ENCODE measurements at places on chromosomes 2 and 18. TPM values are rescaled to one million over a fixed set of nuclear protein-coding genes. Genes with fewer than 3 reads are reported as not detected.

DNA sequence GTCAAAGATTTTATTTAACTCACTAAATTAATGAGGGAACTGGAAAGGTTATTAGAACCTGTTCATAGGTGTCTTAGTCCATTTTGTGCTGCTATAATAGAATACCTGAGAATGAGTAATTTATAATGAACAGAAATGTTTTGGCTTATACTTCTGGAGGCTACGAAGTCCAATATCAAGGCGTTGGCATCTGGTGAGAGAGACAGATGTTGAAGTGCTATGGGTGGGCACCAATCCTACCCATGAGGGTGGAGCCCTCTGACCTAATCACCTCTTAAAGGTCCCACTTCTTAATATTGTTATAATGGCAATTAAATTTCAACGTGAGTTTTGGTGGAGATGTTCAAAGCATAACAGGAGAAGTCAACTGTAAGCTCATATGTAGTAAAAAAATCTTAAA is 5.1 kb downstream of the RPIA start:
- DNase-seq: no peak

DNA sequence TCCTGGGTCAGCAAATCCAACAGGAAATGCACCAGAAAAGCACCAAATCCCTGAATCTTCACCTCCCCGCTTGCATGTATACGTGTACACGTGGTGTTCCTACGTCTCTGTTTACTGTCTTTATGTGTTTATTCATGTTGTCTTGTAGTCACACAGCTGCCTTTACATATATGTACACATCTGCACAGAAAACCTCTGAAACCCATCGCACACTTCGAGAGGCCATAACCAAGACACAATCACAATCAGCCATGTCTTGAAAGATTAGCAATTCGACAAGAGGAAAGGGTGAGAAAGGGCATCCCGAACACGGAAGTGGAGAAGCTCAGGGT is 98.1 kb downstream of the PLB1 start:
- DNase-seq: no peak

GRCh38 chr2:178105566-178105965 is 6.7 kb upstream of the RBM45 start:
- DNase-seq: no peak

DNA sequence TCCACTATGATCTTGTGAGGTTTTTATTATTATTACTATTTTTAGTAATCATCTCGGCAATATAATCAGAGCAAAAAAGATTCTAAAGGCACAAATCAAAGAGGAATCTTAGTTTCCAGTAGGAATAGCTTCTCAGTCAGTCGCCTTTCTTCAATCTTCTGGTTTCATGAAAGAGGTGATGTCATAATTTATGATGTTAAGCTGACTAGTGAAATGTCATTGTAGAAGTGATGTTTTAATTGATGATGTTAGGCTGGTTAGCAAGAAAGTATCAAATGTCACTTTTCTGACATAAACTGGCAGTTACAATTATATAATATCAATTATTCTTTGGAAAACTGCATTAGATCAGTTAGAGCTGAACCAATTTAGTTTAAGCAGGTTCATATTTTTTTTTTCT is 476.7 kb upstream of the ETAA1 start:
- no peak for DNase-seq

DNA sequence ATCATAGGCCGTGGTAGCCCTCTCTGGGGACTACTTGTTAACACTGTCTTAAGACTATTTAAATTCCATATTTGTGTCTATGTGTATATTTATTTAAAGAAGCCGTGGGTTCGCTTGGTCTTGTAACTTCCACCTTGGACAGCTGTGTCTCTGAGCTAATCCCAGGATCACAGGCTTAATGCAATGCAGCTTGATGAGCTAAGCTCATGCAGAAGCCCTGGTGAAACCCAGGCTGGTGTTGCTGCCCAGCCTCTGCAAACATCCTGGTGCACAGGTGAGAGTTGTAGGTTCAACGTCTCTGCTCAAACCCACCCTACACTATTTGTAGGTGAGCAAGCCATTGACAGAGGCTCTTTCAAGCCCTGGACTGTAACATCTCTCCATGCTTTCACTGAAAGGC is 211.8 kb downstream of the FAM210A start:
- DNase-seq: no peak

- DNase-seq: no peak
Measured at GRCh38 chr18:45166836-45167551, 448.3 kb upstream of the SLC14A2 start.

DNA sequence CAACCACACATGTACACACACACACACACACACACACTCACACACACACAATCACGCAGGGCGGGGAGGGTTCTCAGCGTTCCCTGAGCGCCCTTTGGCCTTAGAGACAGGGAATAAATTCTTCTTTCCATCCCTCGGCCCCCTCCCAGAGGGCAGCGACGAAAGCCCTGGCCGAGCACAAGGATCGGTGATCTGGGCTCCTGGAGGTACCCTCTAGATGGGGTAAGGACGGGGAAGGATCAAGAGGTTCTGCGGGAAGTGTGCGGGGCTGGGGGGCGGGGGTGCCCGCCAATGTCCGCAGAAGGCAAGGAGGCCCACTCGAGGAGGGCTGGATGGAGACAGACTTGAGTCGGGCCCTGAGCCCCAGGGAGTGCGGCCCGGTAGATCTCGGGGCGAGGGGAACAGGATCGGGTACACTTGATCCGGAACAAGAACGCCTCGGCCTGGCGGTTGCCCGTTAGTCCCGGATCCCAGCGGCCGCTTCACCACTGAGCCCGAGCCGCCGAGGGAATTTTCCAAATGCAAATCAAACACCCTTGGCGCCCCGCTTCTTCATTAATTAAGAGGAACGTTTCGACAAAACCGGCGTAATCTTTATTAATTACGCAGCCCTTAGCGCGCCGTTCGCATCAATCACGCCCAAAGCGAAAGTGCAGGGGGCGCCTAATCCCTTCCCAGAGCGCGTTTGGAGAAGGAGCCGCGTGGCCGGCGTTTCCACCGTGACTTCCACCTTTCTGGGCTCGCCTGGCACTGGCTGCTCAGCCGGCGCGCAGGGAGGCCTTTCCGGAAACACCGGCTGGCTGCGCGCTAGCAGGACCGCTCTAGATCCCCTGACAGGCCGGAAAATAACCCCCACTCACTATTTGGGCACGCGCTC is 7.0 kb upstream of the PAX3 start:
- no peak for DNase-seq

- DNase-seq: no peak
Measured at GRCh38 chr2:233838251-233838650, 16.1 kb downstream of the HJURP start.

- no peak for DNase-seq
Measured at GRCh38 chr2:182864949-182865570, 1.4 kb downstream of the FRZB start.

DNA sequence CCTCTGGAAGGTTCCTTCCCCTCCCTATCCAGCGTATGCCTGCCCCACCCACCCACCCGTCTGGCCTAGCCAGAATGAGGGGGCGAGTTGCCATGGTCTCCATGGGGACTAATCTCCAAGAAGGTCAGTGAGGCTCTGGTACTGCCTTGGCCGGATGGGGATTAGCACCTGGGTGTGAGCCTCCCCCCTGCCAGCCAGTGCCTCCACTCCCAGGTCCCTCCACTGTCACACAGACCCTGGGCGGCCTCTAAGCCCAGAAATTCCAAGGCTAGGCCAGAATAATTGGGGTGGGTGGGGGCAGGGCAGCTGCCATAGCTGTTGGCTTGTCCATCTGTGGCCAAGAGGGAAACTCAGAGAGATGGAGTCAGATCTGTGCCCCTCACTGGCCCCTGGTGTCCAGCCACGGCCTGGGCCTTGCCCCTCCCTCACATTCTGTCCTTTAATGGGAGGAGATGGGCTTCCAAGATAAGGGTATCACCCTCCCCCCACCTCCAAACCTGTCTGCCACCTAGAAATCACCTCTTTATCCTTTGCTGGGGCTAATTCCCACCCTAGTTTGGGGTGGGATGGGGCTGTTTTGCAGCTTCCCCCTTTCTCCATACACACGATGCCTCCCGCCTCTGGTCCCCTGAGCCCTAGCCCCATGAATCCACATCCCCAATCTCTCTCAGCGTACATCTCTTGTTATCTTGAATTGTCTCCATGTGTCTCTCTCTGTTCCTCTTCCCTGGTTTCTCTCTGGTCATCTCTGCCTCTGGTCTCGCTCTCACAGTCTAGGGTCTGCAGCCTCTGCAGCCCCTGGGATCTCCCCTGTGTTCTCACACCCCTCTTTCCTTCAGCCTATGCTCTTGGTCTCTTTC is 6.0 kb upstream of the CRYBA2 start:
- DNase-seq: no peak

DNA sequence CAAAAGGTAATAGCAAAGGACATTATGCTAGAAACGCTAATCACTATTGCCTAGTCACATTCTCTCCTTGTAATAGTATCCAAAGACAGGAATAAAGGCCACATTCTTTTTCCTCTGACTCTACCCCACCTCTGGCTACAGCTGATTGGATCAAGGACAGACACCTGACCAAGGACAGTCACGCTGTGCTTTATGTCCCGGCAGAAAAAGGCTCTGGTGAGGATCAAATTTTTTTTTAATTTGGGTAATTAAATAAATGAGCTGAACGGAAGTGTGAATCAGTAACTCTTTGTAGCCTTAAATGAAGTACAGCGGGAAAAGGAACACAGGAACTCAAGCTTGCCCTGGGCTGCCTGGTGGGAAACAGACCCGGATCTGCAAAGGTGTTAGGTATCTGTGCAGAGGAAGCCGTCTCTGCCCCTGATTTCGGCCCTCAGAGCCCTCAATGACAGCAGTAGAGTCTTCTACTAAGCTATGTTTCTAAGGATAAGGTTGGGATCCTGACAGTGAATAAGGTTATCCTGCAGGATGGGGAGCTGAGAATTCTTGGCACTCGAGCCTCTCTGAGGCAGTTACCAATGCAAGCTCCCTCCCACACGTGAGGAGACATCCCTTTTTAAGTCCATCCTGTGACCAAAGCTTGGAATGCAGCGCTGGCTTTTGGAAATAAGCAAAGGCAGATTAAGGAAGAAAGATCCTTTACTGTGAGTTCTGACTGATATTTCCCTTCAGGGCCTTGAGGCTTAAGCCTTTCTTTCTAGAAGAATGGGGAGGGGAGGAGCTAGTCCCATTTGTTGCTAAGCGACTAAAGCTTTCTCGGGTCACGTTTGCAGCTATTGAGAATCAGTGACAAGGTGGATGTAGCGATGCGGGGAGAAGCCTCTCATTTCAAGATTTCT is 37.8 kb upstream of the IKZF2 start:
- peak; percentile 30 for DNase-seq

DNA sequence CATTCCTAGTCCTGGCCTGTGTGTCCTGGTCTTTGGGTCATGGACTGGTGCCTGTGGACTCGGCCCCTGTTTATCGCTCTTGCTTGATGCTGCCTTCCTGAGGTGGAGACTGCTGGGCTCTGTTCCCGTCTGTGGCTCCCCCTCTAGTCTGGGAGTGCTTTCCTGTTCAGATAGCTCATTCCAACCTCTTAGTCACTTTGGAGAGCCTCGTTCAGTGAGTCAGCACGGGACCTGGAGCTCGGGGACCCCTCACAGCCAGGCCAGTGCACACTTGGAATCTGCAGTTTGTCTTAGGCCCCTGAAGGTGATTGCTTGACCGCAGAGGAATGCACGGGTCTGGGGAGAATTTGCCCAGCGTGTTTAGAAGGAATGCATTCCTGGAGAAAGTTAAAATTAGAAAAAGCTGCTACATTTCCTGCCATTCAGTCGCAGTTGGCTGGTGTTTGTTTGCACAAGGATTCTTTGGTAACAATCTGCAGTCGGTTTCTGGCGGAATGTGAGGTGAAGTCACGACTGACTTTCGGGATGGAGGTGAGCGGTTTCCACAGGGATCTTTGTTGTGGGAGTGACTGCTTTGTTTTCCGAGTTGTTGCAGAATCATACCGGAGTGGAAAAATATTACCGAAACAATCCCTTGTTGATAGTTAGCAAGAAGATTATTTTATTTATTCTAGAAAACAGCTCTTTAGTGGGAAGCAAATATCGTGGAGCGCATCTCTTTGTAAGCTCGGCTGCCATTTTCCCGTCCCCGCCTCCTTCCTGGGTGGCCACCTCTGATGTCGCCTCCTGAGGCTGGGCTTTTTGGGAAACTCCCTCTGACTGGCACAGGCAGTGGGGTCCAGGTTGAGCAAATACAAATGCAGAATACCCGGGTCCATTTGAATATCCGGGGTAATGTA is 29.6 kb downstream of the SH3BP4 start:
- DNase-seq: no peak

DNA sequence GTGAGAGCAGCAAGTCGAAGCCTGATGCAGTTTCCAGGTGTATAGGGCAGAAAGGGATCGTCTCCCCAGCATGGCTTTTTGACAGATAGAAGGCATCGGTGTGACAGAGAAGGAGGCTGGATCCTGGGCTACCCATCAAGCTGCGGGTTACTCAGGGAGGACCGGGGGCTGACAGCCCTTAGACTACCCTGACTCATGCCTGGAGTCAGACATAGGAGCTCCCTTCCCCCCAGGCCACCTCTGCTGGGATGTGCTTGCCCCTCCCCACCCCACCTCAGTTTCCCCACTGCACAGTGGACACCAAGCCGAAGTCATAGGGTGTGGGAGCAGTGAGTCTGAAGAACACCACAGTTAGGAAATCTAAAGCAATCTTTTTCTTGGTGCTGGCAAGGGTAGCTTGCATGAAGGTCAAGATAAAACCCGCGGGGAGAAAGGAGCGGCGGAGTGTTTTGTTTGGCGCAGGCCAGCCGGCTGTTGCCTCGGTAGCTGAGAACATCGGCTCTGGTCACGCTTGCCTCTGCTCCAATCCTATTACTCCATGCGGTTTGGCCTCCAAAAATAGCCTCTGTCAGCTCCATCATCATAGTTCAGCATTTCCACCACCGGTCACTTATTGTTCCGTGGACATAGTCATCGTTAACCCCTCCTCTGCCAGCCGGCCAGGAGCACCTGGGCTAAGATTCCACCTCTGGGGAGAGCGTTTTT is 169.2 kb upstream of the GLI2 start:
- no peak for DNase-seq

DNA sequence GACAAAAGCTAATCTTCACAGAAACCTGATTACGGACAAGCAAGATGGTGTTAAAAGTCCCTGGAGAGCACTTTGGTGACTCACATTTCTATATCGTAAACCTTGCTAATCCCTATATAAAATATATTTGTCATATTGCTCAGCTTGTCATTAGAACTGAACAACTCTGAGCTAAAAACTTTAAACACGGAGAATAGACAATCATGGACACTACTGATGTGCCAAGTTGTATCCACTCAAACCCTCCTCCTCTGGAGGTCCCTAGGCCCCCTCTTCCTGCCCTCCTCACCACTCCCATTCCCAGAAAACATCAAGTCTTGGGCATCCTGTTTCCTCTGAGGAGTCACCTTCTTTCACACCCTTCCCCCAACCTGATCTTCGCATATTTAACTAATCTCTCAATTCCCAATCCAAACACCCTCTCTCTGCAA is 138.7 kb upstream of the PID1 start:
- no peak for DNase-seq

- DNase-seq: no peak
Measured at GRCh38 chr2:133458280-133458679, 110.0 kb downstream of the NCKAP5 start.

The BAZ2B gene
- total RNA-seq: 97.4 TPM

The ADRA2B gene
- 0.32 TPM for total RNA-seq

The CCDC121 gene
- 5.9 TPM for total RNA-seq

The NDUFB3 gene
- total RNA-seq: 73.8 TPM

The GCG gene
- not detected for total RNA-seq

The CCDC178 gene
- total RNA-seq: not detected

The MLPH gene
- 394 TPM for total RNA-seq

The IL1RL1 gene
- total RNA-seq: 69.6 TPM

The RPIA gene
- 16.5 TPM for total RNA-seq

The EML6 gene
- total RNA-seq: 2.5 TPM

The TCF7L1 gene
- 17.1 TPM for total RNA-seq

The GAL3ST2 gene
- not detected for total RNA-seq

The CABLES1 gene
- total RNA-seq: 44.2 TPM

The LIMS1 gene
- 85.5 TPM for total RNA-seq
